ENCODE measurements at places on chromosomes 3 and 15. TPM values are rescaled to one million over a fixed set of nuclear protein-coding genes. Genes with fewer than 3 reads are reported as not detected.
A peak's percentile ranks its signal among the peaks of the same experiment; 100 is the strongest.

Gene PLD1
- total RNA-seq, result 0.89 TPM

Gene CHL1
- total RNA-seq, result 0.14 TPM

Gene CACNA2D2
- total RNA-seq, result 8.7 TPM

Gene GOLGA8T
- 0.47 TPM for total RNA-seq

- no peak overlapping the region for H3K27ac ChIP-seq
- no peak for DNase-seq
- peaks cover 2% of the 10 kb centered on the region for H3K36me3 ChIP-seq
- no peaks in the 10 kb centered on the region for H3K27me3 ChIP-seq
- H3K4me3 ChIP-seq, result no peak overlapping the region
Observed at GRCh38 chr3:195101001-195101583, 169.9 kb downstream of the XXYLT1 start.

DNA sequence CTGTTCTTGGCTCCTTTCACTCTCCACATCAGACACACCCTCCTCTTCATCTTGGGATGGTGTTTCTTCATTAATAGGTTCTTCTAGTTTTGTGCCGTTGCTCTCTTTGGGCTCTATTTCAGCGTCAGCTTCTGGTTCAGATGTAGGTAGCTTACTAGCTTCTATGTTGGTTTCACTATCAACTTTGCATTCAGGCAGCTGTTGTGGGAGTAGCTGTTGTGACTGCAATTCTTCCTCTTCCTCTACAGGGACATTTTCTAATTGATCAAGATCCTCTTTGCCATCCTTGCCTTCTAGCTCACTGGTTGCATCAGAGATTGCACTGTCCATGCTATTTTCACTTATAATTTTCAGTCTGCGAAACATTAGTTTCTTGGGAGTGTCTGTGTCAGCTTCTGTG, 80.1 kb downstream of the SETD2 start:
- peaks cover 28% of the 10 kb centered on the region for H3K36me3 ChIP-seq
- H3K4me3 ChIP-seq, result no peak overlapping the region
- no peaks in the 10 kb centered on the region for H3K27me3 ChIP-seq

DNA sequence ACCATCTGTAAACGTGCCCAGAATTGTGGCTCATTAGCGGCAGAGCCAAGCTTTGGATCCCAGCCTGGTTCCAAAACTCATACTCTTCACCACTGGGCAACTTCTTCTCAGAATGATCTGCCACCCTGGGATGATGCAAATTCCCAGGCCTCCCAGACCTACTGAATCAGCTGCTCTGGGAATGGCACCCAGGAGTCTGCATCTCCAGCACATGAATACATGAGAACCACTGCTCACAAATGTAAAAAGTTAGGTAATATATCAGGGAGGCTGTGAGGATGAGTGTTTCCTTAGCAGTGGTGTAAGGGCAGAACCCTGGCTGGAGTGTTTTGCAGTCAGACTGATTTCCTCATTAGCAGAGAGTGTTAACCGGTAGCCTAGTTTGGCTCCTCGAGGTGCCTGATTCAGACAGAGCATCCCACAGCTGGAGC, 94.2 kb downstream of the LIPC start:
- no peaks in the 10 kb centered on the region for H3K36me3 ChIP-seq
- no peak overlapping the region for H3K27ac ChIP-seq
- no peak for DNase-seq

GRCh38 chr3:182248349-182248880, 536.7 kb downstream of the SOX2 start:
- DNase-seq, result no peak
- H3K27ac ChIP-seq, result no peak overlapping the region
- peaks cover 46% of the 10 kb centered on the region for H3K4me1 ChIP-seq
- H3K27me3 ChIP-seq, result no peaks in the 10 kb centered on the region
- H3K4me3 ChIP-seq, result no peak overlapping the region

DNA sequence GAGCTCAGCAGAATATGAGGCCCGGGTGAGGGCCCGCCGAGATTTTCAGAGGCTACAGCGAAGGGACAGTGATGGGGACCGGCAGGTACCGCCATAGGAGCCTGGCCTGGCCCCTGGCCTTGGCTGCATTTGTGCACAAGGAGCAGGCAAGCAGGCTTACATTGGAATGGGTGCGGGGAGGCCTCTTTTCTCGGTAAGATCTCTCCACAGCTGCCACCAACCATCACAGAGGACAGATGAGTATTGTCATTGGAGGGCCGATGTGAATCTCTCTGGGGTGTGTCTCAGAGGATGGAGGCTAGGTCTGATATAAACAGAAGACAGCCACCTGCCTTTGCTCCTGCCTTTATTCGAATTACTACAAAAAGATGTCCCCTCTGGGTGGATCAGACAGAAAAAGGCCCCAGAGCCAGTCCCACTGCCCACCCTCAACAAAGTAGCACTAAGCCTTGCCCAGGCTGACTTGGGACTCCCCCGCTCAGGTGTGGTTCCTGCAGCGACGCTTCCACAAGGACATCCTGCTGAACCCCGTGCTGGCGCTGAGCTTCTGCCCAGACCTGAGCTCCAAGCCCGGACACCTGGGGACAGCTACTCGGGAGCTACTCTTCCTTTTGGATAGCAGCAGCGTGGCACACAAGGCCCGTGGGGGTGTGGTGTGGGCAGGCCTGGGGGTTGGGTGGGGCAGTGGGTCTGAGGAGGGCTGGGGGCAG, 5.4 kb downstream of the VWA5B2 start:
- no peaks in the 10 kb centered on the region for H3K36me3 ChIP-seq
- DNase-seq, result no peak
- H3K27ac ChIP-seq, result no peak overlapping the region
- H3K4me1 ChIP-seq, result peaks cover 8% of the 10 kb centered on the region
- peaks cover 55% of the 10 kb centered on the region for H3K27me3 ChIP-seq
- no peak overlapping the region for H3K4me3 ChIP-seq

GRCh38 chr3:36943601-36944000, 1.3 kb downstream of the TRANK1 start:
- H3K4me1 ChIP-seq, result peaks cover 14% of the 10 kb centered on the region
- H3K36me3 ChIP-seq, result peaks cover 9% of the 10 kb centered on the region
- no peak for DNase-seq
- H3K4me3 ChIP-seq, result peak overlapping the region; percentile 88
- peak overlapping the region; percentile 71 for H3K27ac ChIP-seq
- peaks cover 2% of the 10 kb centered on the region for H3K27me3 ChIP-seq

Measured in neural crest cell (in vitro differentiated cells).